ENCODE measurements at places on chromosomes 12 and 14.

DNA sequence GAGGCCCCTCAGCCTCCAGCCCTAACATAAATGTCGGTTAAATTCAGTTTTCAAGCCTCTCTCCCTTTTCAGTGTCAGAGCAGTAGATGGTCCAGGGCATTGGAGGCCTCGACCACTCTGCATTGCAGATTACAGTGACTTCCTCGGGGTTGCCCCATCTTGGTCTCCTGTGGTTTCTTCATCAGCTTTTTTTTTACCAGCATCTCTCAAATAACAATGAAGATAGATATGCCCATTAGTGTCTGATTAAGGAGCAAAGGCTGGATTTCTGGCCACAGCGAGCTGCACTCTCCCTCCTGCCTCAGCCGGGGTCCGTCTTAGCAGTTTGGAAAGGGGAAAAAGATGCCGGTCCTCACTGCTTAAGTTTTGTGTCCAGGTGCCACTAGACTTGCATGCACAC, 49.7 kb downstream of the C14orf132 start:
- DNase-seq: no peak

- DNase-seq: peak; percentile 77
Observed at GRCh38 chr14:70886421-70887206, 20.6 kb upstream of the PCNX1 start.

- no peak for DNase-seq
Observed at GRCh38 chr12:111638556-111638955, 39.4 kb upstream of the ATXN2 start.

GRCh38 chr12:3250034-3250433, 172.9 kb downstream of the TSPAN9 start:
- DNase-seq: no peak

GRCh38 chr14:95609398-95609990, 74.6 kb downstream of the GLRX5 start:
- DNase-seq: no peak

DNA sequence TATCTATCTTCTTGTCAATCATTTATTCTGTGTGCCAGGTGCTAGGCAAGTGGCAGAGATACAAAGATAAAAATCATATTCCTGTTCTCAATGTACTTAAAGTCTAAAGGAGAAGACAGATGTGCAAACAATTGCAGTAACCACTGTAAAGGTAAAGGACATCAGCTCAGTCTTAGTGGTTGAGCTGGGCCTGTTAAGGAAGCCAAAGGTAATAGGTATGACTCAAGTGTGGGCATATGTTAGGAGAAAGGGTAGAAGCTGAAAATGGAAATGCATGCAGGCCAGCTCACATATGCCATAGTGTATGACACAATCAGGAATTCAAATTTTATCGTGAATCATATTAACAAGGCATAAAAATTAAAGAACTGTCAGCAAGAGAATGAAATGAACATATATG, 49.8 kb downstream of the FAR2 start:
- DNase-seq: no peak

- DNase-seq: no peak
Observed at GRCh38 chr12:125343649-125344048, 278.4 kb downstream of the AACS start.

DNA sequence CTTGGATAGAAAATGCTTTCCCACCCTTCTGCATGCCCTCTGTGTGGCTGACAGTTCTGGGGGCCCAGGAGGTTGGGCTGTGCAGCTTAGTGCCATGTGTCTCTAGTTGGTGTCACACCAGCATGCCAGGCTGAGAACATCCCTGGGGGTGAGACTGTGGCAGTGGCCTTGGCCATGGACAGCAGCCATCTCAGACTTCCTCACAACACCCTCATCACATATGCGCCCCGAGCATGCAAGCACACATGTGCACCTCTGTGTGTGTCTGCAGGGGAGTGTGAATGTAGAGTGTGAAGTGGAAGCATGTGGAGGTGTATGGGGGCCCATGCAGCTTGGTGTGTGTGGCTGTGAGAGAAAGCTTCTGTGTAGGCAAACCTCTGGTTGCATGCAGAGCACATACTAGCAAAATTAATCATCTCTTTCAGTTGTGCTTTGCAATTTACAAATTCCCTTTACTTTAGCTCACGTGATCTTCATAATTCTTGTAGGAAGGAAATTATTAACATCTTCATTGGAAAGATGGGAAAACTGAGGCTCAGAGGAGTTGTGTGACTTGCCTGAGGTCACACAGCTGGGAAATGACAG, 8.4 kb downstream of the ASIC1 start:
- DNase-seq: no peak

- DNase-seq: no peak
Observed at GRCh38 chr12:96327889-96328288, 72.3 kb downstream of the CDK17 start.

DNA sequence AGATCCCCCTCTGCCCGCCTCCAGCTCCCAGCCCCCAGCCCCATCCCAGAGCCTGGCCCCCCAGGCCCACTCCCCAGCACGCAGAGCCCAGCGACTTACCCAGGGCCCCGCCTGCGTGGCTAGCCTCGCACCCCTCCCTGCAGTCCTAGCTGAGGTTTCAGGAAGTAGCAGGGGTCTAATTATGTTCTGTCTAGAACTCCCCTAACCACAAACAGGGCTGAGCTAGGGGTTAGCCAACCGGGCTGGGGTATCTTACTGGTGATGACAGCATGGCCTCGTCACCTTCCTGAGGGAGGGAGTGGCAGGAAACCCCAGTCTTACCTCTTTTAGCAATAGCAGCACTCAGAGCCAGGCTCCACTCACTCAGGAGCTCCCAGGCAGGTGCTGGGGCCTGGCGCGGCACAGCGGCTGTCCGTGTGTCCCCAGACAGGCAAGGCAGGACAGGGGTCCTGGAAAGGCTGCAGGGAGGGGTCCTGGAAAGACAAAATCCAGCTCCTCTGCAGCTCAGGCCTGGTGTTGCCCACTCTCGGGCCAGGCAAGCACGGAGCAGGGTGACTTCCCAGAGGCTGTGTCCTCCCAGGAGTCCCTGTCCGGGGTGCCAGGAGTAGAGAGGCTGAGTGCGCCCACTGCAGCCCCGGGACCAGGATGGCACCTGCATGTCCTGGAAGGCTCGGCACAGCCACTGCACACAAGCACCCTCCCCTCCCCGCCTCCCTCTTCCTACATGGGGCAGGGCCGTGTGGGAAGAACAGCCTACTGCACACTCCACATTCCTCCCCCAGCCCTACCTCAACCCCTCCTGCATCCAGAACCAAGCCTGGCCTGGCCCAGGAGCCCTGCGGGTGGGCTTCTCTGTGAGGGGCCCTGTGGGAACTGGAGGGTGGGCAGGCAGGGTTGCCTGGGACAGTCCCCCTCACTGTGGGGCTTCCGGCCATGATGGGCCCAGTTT, at the start of gene GPR132:
Gene GPR132 (minus strand): TSS at position 151 of the 949 bp plus-strand sequence. CDS start 10,010 bp downstream, outside the sequence.
- peak; percentile 96 for DNase-seq

GRCh38 chr14:32724867-32725471, 213.7 kb upstream of the NPAS3 start:
- no peak for DNase-seq

- no peak for DNase-seq
Observed at GRCh38 chr12:46887870-46888269, 62.1 kb upstream of the SLC38A4 start.

DNA sequence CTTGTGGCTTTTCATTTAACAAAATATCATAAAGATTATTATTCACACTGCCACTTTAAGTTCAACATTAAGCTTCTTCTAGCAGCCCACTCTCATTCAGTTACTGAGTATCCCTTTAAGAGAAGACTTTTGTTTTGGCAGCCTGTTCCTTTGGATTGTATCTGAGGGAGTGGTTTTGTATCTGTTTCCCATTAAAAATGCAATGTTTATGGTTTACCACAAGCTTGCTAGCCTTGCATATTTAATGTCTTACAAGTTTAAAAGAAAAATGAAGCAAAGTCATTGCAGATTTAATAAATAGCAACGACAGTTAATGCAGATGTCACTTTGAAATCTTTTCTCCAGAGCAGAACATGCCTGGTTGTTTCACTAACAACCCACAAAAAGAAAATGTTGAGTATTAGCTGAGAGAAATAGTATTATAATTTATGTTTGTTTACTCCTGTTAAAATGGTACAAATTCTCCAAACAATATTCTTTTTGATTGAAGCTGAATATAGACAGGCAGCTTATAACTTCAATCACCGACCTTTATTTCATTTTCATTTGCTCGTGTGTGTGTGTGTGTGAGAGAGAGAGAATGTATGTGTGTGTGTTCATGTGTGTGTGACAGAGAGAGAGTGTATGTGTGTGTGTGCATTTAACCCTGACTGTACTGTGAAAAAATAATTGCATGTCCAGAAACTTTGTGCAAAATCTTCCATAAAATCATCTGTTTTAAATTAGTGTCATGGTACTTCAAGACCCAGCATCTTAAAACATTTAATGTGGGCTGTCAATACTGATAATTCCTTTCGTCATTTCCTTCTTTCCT, 1.8 kb downstream of the DCN start:
- DNase-seq: no peak

- DNase-seq: no peak
Observed at GRCh38 chr14:65772921-65773574, 360.5 kb downstream of the FUT8 start.

DNA sequence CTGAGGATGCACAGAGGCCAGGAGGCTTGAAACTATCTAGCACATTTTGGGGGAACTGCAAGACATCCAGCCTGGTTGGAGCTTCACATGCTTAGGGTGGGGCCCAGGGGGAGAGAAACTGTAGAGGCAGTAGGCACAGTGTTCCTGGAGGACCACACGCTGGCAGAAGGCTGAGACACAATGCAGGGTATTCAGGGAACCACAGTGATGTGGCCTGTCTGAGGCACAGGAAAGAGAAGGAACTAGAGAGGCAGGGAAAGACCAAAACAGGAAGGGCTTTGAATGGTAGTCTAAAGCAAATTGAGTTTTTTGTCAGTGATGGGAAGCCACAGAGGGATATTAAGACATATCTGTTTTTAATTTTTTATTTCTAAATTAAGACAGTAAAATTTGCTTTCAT, 100.2 kb upstream of the PRICKLE1 start:
- DNase-seq: no peak

GRCh38 chr14:48454887-48455286, 779.5 kb upstream of the MDGA2 start:
- no peak for DNase-seq

- no peak for DNase-seq
Observed at GRCh38 chr12:119744900-119745606, 77.1 kb downstream of the PRKAB1 start.

DNA sequence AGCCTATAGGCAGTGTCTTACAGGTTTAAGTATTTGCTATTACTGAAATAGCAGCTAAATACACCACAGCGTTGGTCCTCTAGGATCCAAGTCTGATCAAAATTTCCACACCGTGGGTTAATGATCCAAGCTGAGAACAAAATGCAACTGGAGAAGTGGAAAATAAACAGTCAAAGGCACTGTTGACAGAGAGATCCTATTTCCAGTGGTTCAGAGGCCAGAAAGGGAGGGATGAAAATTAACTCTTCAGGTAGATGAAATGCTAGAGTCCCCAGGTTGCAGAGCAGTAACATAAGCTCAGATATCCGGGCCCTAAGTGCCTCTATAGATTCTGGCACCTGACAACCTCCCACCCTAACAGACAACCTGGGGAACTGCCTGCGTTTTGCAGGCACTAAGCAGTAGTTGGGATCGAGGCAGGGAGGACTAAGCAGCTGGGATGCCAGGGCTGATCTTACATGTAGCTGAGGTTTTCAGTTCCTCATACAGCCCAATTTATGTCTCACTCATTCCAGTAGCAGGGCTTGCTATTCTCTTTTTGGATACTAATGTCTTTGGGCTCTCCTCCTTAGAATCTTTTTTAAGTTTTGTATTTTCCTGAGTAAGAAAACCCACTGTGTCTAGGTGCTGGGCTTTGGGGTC, 42.7 kb upstream of the CRACR2A start:
- DNase-seq: no peak

DNA sequence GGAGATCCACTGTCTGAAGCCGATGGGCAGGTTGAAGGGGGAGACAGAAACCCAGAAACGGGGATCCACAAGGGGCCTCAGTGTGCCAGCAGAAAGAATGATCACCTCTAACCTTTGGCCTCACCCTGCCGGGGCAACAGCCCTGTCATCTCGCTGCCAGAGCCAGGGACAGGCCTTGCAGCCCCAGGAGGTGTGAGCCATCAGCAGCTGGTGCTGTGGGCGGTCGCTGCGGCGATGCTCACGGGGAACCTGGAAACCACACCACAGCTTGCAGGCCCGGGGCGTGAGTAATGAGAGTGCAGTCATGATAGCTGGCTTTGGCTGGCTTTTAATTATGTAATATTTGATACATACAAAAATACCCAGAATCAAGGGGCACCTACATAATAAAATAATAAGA, 4.7 kb upstream of the TTC7B start:
- no peak for DNase-seq

DNA sequence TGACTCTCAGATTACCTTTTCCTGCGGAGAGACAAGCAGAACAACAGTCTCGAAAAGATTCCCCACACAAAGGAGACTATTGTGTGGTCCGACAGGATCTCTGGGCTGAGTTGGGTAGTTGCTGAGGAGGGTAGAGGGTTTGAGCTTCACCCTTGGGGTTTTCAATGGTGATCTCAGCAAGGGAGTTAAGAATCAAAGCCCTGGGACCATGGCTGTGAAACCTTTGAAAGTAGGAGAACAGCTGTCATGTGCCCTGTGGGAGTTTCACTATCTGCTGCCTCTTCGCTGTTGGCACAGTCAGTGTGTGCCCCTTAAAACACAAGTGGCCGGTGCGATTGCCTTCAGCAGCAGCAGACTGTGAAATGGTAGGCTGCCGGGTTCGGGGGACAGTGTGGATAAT, 14.2 kb upstream of the PLEK2 start:
- DNase-seq: no peak

DNA sequence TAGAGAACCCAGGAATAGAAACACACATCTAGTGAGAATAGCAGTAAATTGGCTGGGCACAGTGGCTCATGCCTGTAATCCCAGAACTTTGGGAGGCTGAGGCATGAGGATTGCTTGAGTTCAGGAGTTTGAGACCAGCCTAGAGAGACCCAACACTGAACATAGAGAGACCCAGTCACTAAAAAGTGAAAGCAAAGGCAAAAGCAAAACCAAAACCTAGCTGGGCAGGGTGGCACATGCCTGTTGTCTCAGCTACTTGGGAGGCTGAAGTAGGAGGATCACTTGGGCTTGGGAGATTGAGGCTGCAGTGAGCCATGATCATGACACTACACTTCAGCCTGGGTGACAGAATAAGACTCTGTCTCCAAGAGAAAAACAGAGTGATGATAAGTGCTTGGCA, 37.5 kb upstream of the MIS18BP1 start:
- no peak for DNase-seq

DNA sequence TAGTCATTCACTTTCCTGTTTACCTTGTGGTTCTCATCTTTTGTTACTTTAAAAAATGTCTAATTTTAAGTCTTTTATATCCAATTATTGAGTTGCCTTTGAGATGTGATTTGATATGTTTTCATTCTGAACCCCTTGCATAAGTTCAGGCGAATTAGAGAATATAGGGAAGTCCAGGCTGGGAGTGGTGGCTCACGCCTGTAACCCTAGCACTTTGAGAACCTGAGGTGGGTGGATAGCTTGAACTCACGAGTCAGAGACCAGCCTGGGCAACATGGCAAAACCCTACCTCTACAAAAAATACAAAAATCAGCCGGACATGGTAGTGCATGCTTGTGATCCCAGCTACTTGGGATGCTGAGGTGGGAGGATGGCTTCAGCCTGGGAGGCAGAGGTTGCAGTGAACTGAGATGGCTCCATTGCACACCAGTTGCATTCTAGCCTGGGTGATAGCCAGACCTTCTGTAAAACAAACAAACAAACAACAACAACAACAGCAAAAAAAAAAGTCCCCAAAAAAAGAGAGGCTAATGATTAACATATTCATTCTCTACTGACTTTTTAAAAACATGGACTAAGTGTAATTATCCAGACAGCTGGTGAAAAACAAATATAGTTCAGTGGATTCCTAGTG, 451.1 kb upstream of the RGS6 start:
- DNase-seq: no peak

GRCh38 chr12:110845339-110845682, 1.5 kb upstream of the CCDC63 start:
- DNase-seq: no peak
